ENCODE measurements at places on chromosomes 5 and 9.

DNA sequence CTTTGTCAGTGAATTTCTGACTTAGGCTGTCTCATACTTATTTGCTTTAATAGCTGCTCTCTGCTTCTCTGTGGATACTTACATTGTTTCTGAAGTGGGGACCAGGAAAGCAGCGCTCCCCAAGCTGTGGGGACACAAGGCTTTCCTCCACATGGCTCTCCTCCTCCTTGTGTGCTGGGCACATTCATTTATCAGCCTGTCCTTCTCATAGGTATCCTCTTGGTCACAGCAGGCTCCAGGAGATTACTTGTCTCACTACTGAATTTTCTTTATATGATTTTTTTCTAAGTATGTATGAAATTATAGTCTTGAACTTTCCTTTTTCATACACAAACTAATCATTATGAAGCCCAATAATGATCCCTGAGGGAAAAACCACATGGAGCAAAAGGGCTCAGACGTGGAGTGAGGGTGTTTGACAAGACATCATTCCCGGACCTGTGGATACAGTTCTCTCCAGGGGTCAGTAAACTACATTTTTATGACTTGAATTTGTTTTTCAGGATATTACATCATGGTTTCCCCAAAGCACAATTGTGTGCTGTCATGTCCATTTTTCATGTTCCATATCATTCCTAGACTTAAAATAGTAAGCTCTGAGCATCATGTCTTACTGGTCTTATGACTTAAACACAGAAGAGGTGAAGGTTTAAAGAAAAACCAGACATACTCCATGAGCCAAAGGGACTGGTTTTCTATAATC is 234.5 kb downstream of the PCSK1 start:
- DNase-seq: no peak

DNA sequence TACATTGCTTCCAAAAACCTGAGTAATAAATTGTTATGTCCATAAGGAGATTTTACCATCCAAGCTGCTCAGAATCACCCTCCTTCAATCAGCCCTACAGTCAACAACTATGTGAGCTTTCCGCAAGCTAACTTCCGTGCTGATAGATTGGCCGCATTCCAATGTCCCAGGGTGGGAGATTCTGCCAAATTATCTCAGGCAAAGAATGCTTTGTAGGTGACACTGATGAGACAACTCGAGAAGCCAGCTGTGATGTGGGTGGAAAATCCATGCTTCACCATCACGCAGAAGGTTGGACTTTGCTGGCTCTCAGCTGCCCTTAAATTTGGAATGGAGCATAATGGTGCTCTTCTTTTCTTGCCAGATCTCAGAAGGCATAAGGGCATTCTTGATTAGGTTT is 44.9 kb upstream of the HCN1 start:
- DNase-seq: no peak

DNA sequence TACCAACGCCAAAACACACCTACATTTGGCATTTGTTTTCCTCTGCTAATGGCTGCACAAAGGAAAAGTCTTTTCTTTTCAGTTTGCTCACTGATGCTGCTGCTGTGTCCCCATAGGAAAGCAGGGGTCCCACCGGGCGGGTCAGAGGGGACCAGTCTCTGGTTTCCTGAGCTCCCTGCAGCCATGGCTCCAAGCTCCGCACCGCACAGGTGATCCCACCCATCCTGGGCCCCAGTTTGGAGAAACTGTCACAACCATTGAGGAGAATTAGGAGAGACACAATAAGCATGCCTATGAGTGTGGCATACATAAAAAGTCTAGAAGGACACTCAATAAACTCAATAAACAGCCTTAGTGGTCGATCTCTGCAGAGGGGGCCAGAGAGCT is 19.9 kb downstream of the MED10 start:
- no peak for DNase-seq

DNA sequence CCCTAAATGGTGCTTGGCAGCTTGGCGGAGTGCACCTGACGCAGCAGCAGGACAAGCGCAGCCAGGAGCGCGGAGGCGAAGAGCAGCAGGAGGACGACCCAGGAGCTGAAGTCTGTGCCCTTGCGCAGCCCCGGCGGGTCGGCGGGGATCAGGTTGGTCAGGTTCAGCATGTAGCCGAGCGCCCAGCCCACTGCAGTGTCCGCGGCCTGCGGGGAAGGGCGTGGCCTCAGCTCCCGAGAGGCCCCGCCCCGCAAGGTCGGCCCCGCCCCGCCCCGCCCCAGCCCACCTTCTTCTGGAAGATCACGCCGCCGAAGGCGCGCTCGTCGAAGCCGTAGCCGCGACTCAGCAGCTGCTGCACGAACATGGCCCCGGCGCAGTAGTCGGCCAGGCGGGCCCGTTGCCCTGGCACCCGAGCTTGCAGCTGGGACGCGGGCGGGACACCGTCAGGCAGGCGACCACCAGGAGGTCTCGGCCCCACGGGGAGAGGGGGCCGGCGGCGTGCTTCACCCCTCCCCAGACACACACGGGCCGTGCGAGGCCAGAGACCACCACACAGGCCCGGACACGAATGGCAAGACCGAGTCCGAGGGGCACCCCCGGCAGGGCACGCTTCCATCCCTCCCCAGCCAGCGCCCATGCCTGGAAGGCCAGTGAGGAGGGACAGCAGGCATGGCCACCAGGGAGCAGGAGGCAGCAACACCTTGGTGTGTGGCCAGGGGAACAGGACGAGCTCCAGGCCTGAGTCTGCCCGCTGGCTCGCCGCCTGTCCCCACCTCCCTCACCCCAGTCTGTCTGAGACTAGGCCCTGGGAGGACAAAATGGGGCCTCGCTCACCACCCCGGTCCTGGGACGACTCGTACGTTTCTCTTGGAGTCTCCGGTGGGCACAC is 2.9 kb upstream of the NPDC1 start:
- no peak for DNase-seq

GRCh38 chr5:8226148-8226547 is 357.2 kb downstream of the MTRR start:
- DNase-seq: no peak

GRCh38 chr9:116112236-116112635 is 41.4 kb upstream of the PAPPA start:
- no peak for DNase-seq

GRCh38 chr9:91824601-91825305 is 125.3 kb downstream of the ROR2 start:
- DNase-seq: no peak

GRCh38 chr9:126393876-126394275 is 67.2 kb downstream of the MVB12B start:
- DNase-seq: no peak

DNA sequence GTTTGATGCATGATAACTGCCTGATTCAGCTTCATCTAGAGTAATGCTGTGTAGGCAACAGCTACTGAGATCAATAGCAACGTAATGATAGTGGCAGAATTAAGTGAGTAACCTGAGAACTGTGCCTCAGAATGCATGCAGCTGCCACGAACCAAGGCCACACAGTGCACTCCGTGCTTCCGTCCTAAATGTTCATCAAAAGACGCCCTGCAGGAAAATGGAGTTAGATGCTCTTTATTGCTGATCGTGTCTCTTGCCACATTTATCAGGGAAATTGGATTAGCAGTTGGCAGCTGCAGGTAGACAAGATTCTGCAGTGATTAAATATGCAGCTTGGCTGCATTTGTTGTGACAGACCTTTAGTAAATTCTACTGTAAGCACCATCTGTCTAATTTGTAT is 107.7 kb upstream of the TLX3 start:
- DNase-seq: peak; percentile 66

DNA sequence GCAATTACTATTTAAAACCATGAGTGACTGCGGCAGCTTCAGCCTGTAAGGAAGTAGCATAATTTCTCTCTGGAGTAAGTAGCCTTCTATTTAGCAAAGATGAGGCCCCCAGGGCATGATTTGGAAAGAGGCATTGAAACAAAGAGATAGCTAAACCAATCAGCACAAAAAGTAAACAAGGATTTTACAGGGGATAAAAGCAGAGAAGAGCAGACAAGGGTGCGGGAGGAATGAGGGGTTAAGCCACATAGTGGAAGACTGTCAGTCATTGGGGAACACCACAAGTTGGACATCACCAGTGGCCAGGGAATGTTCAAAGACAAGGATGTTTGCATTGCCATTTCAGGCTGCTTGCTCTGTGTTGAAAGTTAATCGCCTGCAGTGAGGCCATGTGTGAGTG is 24.0 kb upstream of the C5orf63 start:
- DNase-seq: peak; percentile 39

DNA sequence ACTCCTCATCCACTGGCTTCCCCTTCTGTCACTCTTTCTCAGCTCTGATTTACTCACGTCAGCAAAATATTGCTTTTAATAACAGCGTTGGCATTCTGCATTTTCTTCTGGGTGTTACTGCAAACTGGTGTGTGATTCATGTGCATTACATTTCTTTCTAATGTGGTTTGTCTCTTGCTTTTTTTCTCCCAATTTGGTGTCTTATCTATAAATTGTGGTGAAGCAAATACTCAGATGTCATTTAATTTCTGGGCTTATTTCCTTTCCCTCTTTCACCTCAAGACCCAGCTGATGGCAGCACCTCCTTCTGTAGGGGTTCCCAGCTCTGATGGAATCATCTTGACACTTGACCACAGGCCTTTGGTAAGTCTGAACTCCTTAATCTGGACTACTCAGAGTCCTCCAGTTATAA is 180.7 kb upstream of the ZNF618 start:
- DNase-seq: no peak

- DNase-seq: no peak
Observed at GRCh38 chr5:115168829-115169486, 750 bp downstream of the TRIM36 start.

DNA sequence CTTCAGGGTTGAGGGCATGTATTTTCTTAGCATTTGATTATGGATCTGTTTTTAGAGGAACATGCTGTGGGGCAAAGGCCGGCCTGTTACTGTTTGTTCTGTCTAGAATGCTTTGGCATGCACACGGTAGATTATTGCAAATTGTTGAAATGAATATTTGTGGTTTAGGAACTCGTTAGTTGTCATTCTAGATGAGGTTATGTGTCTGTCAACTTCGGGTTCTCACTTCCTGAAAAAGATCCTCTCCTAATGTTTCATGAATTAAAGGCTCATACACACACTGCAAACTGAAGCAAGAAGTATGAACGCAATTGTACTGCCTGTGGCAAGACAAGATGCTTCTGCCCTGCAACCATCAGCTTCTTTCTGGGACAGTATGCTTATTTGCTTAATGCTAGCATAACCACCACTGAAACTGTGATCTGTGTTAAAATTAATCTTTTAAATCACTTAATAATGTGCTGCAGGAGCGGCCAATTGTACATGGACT is 99.6 kb downstream of the BASP1 start:
- no peak for DNase-seq

GRCh38 chr5:138643040-138643791 is 68.0 kb upstream of the HSPA9 start:
- DNase-seq: no peak

GRCh38 chr5:122137702-122138101 is 8.4 kb downstream of the ZNF474 start:
- no peak for DNase-seq

GRCh38 chr9:133716564-133717112 is 21.5 kb downstream of the SARDH start:
- DNase-seq: no peak

GRCh38 chr5:56822981-56823380 is 7.6 kb downstream of the MAP3K1 start:
- DNase-seq: no peak

- DNase-seq: no peak
Observed at GRCh38 chr5:8059337-8059736, 190.4 kb downstream of the MTRR start.

- no peak for DNase-seq
Observed at GRCh38 chr5:74085186-74085585, 459.2 kb downstream of the ARHGEF28 start.

GRCh38 chr9:135281151-135281550 is 193.7 kb downstream of the OLFM1 start:
- DNase-seq: no peak

DNA sequence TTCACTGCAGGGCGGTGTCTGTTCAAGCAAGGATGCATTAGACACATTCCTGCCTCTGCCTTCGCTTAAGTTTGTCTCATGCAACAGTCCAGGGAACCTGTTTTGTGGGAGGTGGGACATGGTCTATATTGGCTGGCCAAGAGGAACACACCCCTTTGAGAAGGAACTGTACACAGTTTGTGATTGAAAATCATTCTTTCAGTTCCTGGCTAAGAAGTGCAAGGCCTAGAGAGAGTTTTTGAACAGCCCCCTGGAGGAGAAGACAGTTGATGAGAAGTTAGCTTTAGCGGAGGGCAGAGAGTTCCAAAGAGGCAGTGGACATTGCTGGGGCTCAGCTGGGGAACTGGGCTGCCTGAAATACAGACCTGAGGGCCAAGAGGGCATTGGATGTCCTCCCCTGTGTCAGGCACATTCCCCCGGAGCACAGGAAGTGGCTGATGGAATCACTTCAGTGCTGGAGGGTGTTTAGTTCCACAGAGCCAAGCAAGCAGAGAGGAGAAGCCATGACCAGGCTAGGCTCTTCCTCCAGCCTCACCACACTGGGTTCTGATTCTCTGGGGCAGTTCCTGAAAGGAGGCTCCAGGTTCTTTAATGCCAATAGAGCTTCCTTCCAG is 66.6 kb downstream of the RGS3 start:
- no peak for DNase-seq

GRCh38 chr9:34520505-34521385 is 2.0 kb downstream of the ENHO start:
- DNase-seq: no peak

- DNase-seq: no peak
Observed at GRCh38 chr9:129919841-129920240, 84.6 kb downstream of the USP20 start.

- no peak for DNase-seq
Observed at GRCh38 chr5:72566746-72567145, 59.5 kb upstream of the ZNF366 start.

GRCh38 chr9:111271481-111272080 is 58.4 kb downstream of the OR2K2 start:
- no peak for DNase-seq

- DNase-seq: no peak
Observed at GRCh38 chr5:39331861-39332381, 32.4 kb downstream of the C9 start.

GRCh38 chr9:133914442-133915342 is 77.4 kb downstream of the VAV2 start:
- no peak for DNase-seq

- no peak for DNase-seq
Observed at GRCh38 chr9:131773911-131774379, 34.1 kb upstream of the RAPGEF1 start.

GRCh38 chr5:171474230-171474813 is 54.9 kb downstream of the FGF18 start:
- no peak for DNase-seq

GRCh38 chr5:142688281-142688989 is 2.5 kb upstream of the FGF1 start:
- DNase-seq: peak; percentile 1

GRCh38 chr5:41334221-41334620 is 120.9 kb upstream of the C6 start:
- DNase-seq: no peak

- DNase-seq: no peak
Observed at GRCh38 chr5:21154526-21154925, 1166.5 kb upstream of the CDH18 start.

GRCh38 chr9:7782400-7783120 is 17.0 kb downstream of the DMAC1 start:
- no peak for DNase-seq
